Effector memory CD8-positive, alpha-beta T cell (primary cell): ENCODE measurements at places on chromosomes 5 and 9.

GRCh38 chr5:165508286-165508685 is 2002.9 kb downstream of the MAT2B start:
- H3K36me3 ChIP-seq = no peaks in the 10 kb centered on the region
- no peak overlapping the region for H3K4me3 ChIP-seq
- no peak overlapping the region for H3K27ac ChIP-seq

DNA sequence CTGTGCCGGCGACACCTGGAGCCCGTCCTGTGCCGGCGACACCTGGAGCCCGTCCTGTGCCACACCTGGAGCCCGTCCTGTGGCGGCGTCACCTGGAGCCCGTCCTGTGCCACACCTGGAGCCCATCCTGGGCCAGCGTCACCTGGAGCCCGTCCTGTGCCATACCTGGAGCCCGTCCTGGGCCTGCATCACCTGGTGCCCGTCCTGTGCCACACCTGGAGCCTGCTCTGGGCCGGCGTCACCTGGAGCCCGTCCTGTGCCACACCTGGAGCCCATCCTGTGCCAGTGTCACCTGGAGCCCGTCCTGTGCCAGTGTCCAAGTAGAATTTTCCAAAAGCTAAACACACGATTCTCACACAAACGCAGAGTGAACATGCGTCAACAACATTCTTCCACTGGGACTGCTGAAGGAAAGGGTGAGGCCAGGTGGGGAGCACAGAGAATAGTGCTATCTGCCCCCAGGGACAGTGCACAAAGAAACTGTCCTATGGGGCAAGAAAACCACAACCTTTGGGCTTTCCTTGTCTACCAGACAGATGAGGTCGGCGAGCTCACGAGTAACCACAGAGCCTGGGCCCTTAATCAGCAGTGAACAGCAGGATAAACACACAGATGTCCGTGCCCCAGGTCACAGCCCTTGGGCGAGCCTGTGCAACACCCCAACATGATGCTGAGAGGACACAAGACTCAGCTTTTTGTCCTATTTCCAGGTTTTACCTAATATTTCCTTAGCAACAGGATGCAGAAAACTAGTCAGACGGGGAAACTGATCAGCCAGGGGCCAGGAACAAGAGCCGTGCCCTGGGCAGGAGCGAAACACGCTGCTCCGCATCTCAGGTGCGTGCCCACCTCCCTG is 7.9 kb downstream of the QSOX2 start:
- no peak overlapping the region for H3K27ac ChIP-seq
- peaks cover 34% of the 10 kb centered on the region for H3K4me1 ChIP-seq
- no peaks in the 10 kb centered on the region for H3K27me3 ChIP-seq
- peaks cover 3% of the 10 kb centered on the region for H3K36me3 ChIP-seq

DNA sequence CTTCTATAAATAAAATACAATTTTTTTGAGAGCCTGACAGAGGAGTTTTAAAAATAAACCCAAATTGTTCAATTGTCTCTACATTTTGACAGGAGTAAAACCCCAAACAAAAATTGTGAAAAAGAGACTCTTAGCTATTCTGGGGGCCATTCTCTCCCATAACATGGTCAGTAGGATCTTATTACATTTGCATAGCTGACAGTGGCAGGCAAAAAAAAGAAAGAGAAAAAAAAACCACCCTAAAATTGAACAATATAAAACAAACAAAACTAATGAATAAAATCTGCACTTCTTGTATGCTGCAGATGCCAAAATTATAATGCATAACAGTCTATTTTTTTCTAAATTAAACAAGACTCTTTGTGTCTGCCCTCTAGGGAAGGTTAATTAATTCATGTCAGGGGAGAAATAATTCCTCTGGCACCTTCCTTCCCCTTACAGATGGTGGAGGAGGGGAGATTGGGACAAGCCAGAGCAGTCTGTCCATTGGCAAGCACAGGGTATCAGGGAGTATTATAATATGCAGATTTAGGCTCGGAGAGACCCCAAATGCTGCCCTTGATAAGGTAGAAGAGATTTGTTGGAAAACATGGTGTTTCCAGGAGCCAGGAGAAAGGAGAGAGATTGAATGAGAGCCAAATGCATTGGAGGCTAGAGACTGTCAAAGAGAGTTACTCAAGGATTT is 79.7 kb upstream of the CDH6 start:
- no peaks in the 10 kb centered on the region for H3K36me3 ChIP-seq
- H3K4me3 ChIP-seq = no peak overlapping the region
- DNase-seq = no peak

DNA sequence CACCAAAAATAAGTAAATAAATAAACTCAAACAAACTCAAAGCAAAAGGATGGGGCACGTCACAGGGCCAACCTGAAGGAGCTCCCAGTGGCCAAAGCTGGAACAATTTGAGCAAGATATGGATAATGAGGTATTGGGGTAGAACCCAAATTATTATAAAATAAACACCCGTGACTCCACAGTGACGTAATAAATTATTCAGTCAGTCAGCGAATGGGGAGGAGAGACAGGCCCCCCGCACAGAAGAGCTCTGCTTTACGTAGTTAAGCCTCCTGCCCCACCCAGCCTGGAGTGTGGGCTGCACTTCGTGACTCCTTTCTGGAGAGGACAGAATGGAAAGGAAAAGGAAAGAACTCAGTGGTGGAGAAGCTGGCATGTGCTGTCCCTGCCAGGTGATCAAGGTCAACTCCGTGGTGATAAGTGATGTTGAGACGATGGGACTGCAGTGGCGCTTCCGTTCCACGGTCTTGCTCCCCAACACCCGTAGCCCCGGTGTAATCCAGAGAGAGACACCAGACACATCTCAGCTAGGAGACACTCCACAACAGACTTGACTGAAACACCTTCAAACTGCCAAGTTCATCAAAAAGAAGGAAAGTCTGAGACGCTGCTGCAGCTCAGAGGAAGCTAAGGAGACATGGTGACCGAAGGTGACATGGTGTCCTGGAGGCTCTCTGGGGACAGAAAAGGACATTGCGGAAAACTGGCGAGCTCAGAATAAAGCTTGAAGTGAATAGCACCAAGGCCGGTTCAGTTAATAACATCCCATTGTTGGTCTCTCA is 83.3 kb upstream of the COL5A1 start:
- no peak for DNase-seq
- peaks cover 64% of the 10 kb centered on the region for H3K27me3 ChIP-seq
- H3K27ac ChIP-seq = no peak overlapping the region

- H3K4me1 ChIP-seq = no peaks in the 10 kb centered on the region
- no peaks in the 10 kb centered on the region for H3K36me3 ChIP-seq
- no peak overlapping the region for H3K27ac ChIP-seq
- H3K27me3 ChIP-seq = peaks cover 49% of the 10 kb centered on the region
- DNase-seq = no peak
Observed at GRCh38 chr5:137605411-137605810, 106.3 kb upstream of the SPOCK1 start.

GRCh38 chr9:76613974-76614373 is 150.3 kb upstream of the PCA3 start:
- no peaks in the 10 kb centered on the region for H3K36me3 ChIP-seq
- DNase-seq = no peak
- no peak overlapping the region for H3K4me3 ChIP-seq
- H3K4me1 ChIP-seq = peaks cover 3% of the 10 kb centered on the region
- peak overlapping the region; percentile 75 for H3K27ac ChIP-seq
- H3K27me3 ChIP-seq = peaks cover 6% of the 10 kb centered on the region
